ENCODE measurements at places on chromosomes 11 and 22.

DNA sequence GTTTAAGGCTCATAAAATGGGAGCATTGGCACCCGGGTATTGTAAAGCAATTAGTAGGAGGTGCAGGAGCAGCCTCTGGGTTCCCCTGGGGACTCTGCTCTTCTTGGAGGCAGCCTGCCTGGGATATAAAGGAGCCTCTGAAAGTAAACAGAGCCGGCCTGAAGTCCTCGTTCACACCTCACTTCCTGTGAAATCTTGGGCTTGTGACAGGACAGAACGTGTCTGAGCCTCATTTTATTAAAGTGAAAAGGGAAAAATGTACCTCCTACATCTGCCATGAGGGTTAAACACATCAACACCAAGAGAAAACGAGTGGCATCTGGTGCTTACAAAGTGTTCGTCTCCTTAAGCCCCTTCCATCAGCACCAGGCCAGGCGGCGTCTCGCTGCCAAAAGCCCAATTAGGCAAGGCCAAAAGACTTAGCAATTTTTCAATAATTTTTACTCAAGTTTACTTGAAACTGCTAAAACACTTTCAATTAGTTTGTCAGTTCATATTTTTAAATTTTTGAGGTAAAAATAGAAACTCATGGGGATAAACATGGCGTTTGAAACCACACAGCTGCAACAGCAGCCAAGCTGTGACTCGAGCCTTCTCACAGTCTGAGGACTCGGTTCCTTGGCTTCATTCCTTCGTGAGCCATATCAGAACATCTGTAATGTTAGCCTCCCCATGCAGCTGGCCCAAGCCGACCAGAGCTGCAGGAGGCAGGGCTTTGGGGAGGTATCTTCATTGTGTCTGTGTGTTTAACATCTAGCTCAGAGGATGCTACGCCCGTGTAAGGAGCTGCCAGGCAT, 33.6 kb downstream of the MAP6 start:
- H3K4me1 ChIP-seq = peaks cover 18% of the 10 kb centered on the region
- no peak for DNase-seq
- no peaks in the 10 kb centered on the region for H3K27me3 ChIP-seq
- no peak overlapping the region for H3K27ac ChIP-seq
- H3K36me3 ChIP-seq = no peaks in the 10 kb centered on the region

DNA sequence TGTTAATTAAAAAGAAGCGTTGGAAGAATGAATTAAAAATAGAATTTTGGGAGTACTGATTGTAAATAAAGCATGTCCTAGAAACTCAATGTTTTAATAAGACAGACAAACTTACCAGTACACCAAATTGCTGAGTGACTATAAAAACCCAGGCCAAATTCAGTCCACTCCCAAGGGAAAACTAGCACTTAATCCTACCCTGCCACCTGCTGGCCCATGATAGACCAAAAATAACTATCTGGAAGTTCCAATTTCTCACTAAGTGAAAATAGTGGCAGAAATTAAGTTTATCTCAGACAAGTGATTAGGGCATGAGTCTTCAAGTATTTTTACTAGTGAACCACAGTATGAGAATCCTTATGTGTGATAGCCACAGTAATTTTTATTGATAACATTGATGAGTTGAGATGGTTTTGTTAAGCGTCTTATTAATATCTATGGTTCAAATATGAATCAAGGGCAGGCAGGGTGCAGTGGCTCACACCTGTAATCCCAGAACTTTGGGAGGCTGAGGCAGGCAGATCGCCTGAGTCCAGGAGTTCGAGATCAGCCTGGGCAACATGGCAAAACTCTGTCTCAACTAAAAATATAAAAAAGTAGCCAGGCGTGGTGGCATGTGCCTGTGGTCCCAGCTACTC, 9.8 kb upstream of the DDX10 start:
- H3K4me3 ChIP-seq = no peak overlapping the region
- H3K27me3 ChIP-seq = no peaks in the 10 kb centered on the region
- no peaks in the 10 kb centered on the region for H3K4me1 ChIP-seq
- H3K27ac ChIP-seq = no peak overlapping the region
- H3K36me3 ChIP-seq = no peaks in the 10 kb centered on the region

- H3K36me3 ChIP-seq = peaks cover 35% of the 10 kb centered on the region
- H3K27me3 ChIP-seq = no peaks in the 10 kb centered on the region
- peaks cover 38% of the 10 kb centered on the region for H3K4me1 ChIP-seq
- no peak for DNase-seq
- H3K27ac ChIP-seq = peak overlapping the region; percentile 80
- H3K4me3 ChIP-seq = peak overlapping the region; percentile 94
These were observed 709 bp downstream of the FTH1 start for GRCh38 chr11:61966734-61967115.

DNA sequence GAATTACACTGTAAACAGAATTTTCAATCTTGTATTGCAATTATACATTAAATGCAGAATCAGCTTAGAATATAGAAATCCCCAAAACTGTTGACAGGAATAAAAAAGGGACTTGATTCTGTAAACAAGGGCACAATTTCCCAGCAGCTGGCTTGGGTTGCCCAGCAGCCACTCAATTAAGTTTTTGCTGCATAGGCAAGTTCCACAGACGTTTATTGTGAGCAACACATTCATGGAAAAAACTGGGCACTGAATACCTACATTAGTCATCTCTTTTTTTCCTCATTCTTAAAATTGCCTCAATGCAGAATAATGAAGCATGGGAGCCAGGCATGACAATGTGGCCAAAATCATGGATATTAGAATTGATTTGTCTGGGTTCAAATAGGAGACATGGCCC, 421.8 kb upstream of the ANO5 start:
- no peaks in the 10 kb centered on the region for H3K4me1 ChIP-seq
- no peaks in the 10 kb centered on the region for H3K27me3 ChIP-seq
- H3K27ac ChIP-seq = no peak overlapping the region
- DNase-seq = no peak
- H3K36me3 ChIP-seq = no peaks in the 10 kb centered on the region

GRCh38 chr11:28257761-28258160, 149.6 kb downstream of the METTL15 start:
- H3K4me3 ChIP-seq = no peak overlapping the region
- peaks cover 9% of the 10 kb centered on the region for H3K36me3 ChIP-seq
- H3K4me1 ChIP-seq = no peaks in the 10 kb centered on the region
- H3K27ac ChIP-seq = no peak overlapping the region
- DNase-seq = no peak

GRCh38 chr22:40436505-40437431, 66.4 kb downstream of the SGSM3 start:
- H3K4me1 ChIP-seq = 0 out of 2 replicates have a peak, but pooled peaks cover 9% of the 10 kb centered on the region
- no peak overlapping the region for H3K4me3 ChIP-seq
- H3K27me3 ChIP-seq = no peaks in the 10 kb centered on the region

DNA sequence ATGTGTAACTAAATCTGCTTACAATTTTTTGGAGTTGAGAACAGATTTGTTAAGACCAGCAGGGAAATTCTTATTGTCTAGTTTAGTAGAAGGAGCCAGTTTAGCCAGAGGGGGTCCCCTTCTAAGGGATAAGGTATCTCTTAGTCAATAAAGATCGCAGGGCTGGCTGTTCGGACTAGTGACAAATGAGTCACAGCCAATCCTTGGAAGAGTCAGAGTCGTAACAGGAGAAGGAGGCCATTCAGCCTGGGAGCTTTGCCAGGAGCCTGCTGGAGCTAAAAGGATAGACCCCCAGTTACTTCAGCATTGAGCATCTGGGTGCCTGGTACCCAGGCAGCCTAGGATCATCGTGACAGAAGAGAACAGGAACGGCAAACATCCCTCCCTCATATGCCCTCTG, 191.6 kb upstream of the ARHGAP20 start:
- no peaks in the 10 kb centered on the region for H3K27me3 ChIP-seq
- no peaks in the 10 kb centered on the region for H3K36me3 ChIP-seq
- no peak for DNase-seq
- peaks cover 4% of the 10 kb centered on the region for H3K4me1 ChIP-seq
- H3K4me3 ChIP-seq = no peak overlapping the region
- no peak overlapping the region for H3K27ac ChIP-seq

GRCh38 chr11:45662665-45663485, 2.5 kb downstream of the CHST1 start:
- no peak overlapping the region for H3K27ac ChIP-seq
- peak overlapping the region; percentile 48 for H3K4me3 ChIP-seq
- no peak for DNase-seq

GRCh38 chr11:72203163-72203562, 11.2 kb downstream of the FOLR1 start:
- H3K4me1 ChIP-seq = no peaks in the 10 kb centered on the region
- no peak for DNase-seq
- H3K36me3 ChIP-seq = no peaks in the 10 kb centered on the region
- no peak overlapping the region for H3K27ac ChIP-seq

GRCh38 chr11:64198511-64198910, 8.0 kb upstream of the FERMT3 start:
- no peaks in the 10 kb centered on the region for H3K27me3 ChIP-seq
- H3K4me1 ChIP-seq = no peaks in the 10 kb centered on the region
- peaks cover 92% of the 10 kb centered on the region for H3K36me3 ChIP-seq
- DNase-seq = no peak
- no peak overlapping the region for H3K27ac ChIP-seq
- no peak overlapping the region for H3K4me3 ChIP-seq

DNA sequence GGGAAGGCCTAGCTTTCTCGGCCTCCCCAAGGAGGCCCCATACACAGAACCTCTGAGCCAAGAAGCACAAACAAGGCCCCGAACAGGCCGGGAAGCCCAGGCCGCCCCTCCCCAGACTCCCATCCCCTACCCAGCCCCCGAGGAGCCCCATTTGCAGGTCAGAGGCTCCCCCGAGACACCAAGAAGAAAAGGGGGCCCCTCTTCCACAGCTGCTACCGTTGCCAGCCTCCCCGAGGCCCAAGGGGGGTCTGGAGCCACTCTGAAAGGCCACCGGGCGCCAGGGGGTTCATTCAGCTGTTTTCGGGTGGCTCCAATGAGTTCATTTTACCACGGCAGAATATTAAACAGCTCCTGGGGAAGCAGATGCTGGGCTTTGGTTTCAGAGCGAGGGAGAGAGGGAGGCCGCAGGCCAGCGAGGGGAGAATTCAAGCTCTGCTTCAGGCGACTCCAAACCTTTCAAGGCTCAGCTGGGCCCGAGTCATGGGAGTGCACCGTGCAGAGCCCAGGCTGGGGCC, 28.5 kb downstream of the MN1 start:
- DNase-seq = no peak
- H3K36me3 ChIP-seq = no peaks in the 10 kb centered on the region
- no peak overlapping the region for H3K4me3 ChIP-seq
- peaks cover 57% of the 10 kb centered on the region for H3K4me1 ChIP-seq
- H3K27ac ChIP-seq = no peak overlapping the region

GRCh38 chr22:33062361-33062760, 4.2 kb upstream of the SYN3 start:
- H3K4me3 ChIP-seq = peak overlapping the region; percentile 38
- peaks cover 7% of the 10 kb centered on the region for H3K36me3 ChIP-seq
- DNase-seq = no peak

DNA sequence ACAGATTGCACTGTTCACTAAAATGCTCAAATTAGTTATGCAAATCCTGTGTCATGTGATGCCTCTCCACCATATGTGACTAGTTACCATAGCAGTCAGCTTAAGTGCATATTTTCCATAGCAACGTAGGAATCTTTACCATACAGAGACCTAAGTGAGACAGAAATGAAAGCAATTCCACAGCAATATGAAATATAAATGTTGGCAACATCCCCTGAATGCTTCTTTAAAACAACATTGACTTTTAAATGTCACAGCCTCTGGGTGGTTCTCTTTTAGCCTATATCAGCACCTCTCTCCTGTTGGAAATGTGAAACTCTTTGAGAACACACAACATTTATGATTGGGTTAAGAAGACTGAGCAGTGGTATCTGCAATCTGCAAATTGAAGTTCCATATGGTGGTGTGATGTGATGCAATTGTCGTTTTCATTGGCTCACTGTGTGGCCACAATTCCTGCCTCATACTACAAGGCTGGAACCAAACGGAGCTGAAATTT, 814.6 kb downstream of the DLG2 start:
- H3K27me3 ChIP-seq = no peaks in the 10 kb centered on the region
- no peak overlapping the region for H3K4me3 ChIP-seq
- DNase-seq = no peak
- no peak overlapping the region for H3K27ac ChIP-seq
- H3K4me1 ChIP-seq = peaks cover 17% of the 10 kb centered on the region

DNA sequence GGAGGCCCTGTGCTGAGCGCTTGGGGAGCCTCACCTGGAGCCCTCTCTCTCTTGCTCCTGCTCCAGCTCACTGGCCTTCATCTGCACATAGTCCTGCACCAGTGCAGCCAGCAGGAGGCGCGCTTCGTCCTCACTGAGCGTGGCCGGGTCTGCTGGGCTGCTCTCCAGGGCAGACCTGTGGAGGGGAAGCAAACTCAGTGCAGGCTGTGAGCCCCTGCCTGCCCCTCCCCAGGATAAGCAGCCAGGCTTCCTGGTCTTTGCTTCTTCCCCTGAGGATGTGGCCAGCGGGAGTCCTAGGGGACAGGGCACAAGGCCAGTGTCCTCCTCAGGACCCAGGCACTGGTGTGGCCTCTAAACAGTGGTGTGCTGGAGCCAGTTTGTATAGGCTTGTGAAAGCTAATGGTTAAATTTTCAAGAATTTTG, 2.2 kb downstream of the CALCA start:
- H3K4me1 ChIP-seq = peaks cover 42% of the 10 kb centered on the region
- no peaks in the 10 kb centered on the region for H3K36me3 ChIP-seq
- peaks cover 75% of the 10 kb centered on the region for H3K27me3 ChIP-seq
- H3K4me3 ChIP-seq = no peak overlapping the region
- DNase-seq = peak; percentile 94

DNA sequence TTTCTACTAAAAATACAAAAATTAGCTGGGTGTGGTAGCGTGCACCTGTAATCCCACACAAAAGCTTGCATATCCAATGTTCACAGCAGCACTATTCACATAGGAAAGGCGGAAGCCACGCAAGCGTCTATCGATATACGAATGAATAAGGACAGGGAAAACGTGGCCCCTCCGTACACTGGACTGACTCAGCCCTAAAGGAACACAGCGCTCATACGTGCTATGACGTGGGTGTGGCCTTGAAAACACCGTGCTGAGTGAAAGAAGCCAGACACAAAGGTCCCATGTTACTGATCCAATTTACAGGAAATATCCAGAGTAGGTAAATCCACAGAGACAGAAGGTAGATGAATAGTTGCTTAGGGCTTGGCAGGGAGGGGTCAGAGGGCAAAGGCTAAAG, 7.0 kb downstream of the LMF2 start:
- H3K4me3 ChIP-seq = no peak overlapping the region
- peaks cover 6% of the 10 kb centered on the region for H3K4me1 ChIP-seq
- H3K36me3 ChIP-seq = no peaks in the 10 kb centered on the region
- DNase-seq = no peak
- H3K27ac ChIP-seq = no peak overlapping the region
